ENCODE measurements at places on chromosomes 13 and 19.

DNA sequence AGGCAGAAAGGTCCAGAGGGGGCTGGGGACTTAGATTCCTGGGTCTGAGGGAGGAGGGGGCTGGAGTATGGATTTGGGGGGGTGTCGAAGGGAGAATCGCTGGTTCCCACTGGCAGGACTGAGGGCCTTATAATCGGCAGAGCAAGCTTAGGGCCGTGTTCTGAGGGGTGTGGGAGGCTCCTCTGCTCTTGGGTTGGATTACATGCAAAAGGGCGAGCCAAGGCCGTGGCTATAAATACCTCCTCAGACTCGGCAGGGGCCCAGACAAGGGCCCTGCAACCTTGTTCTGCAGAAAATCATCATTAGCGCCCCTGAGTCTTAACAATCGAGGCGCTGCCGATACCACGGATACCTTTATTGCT is 707 bp upstream of the MAMSTR start:
- no peak for DNase-seq

- no peak for DNase-seq
These were observed 46.2 kb downstream of the COLGALT1 start for GRCh38 chr19:17601683-17602082.

GRCh38 chr13:76725211-76725610 is 161.0 kb downstream of the KCTD12 start:
- DNase-seq = no peak

- no peak for DNase-seq
These were observed 1608.8 kb downstream of the OLFM4 start for GRCh38 chr13:54637366-54637765.

GRCh38 chr19:44111910-44112463 is 1.2 kb upstream of the ZNF225 start:
- no peak for DNase-seq

DNA sequence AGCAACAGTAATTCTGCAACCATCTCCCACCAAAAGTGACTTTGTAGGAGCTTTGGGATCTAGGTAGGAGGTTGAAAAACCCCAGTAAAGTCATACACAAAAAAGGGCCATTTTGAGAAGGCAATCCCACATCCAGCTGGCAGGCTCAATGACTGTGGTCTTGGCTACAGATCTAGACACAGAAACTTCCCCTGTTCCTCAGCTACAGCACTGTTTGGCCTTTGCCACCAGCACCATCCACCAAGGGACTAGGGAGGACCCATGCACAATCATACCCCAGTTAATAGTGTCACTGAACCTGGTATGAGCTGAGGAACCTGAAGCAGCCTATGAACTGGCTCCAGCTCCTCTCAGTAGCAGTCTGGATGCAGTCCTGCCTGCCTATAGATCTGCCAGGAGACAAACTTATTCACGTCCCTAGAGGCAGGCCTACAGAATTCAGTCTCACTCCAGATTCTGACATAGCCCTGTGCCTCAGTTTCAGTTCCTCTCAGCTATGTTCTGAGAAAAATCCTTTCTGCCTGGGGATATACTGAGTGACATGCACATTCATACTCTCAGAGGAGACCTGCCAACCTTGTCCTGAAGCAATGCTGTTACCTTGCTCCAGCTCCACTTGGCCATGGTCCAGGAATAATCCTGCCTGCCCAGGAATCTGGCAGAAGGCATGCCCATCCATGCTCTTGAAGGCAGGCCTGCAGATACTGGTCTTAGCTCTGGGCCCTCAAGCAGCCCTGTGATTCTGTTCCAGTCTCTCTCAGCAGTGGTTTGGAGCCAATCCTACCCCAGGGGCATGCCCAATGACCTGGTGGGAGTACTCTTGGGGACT is 2048.3 kb upstream of the PCDH20 start:
- DNase-seq = no peak

DNA sequence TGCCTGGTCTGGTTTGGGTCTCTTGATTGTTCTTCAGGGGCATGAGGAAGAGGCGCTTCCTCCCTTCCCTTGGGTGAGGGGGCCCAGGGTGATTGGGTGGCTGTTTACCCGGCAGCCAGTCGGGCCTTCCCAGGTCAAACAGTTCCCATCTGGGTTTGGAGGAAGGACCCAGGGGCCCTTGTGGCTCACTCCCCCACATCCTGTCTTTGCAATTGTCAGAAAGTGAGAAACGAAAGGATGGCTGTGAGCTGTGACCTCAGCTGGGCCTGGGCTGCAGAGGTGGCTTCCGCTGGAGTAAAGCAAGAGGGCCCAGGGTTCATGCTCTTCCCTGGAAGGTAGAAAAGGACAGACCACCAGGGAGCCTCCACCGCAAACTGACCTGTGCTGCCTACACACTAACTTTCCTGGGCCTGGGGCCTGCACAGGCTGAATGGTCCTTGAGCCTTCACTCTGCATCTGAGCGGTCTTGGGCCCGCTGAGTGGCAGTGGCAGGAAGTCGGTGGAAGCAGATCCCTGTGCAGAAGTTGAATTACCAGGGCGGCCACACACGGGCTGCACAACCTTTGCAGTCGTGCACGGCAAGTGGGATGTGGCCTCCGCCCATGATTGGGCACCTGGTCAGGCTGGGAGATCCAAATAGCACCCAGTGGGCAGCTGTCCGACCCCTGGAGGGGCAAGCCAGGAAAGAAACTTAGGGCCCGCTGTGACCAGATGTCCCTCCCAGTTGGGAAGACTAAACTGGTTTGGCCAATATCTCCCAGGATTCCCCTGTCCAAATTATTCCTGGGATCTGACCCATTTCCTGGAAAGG is 5.3 kb upstream of the CD79A start:
- DNase-seq = peak; percentile 46

DNA sequence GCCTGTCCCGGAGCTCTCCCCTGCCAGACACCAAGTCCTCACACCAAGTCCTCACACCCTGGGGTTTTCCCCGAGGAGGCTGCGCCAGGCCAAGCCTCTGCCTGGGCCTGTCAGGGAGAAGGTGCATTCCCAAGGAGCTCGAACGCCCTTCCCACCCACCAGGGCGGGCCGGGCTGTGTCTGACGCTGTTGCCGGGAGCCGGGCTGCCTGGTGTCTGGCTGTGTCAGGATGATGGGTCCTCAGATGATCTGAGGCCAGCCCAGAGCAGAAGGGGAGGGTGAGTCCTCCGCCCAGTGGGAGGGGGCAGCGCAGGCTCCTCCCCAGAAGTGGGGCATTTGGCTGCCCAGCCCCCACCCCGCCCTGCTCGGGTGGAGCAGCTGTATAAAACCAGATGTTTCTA is 2.3 kb upstream of the HAS1 start:
- no peak for DNase-seq

GRCh38 chr13:51549050-51549449 is 35.2 kb upstream of the WDFY2 start:
- no peak for DNase-seq

GRCh38 chr13:44318161-44318560 is 55.5 kb upstream of the SERP2 start:
- DNase-seq = no peak

DNA sequence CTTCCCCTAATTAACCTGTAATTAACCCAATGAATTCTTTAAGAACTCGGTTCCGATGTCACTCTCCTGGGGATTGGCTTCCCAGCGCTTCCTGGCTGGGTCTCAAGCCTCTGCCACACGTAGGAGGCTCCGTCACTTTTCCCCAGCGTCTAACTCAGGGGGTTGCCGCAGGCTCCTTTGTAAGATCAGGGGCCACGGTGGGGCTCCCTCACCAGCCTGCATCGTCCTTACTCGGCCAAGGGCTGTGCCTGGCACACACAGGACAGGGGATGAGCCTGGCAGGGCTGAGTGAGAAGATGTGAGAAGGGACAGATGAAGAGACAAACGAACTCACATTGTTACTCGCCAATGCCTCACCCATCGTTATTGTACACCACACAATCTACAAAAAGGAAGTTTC is 20.9 kb upstream of the ATP11A start:
- no peak for DNase-seq

DNA sequence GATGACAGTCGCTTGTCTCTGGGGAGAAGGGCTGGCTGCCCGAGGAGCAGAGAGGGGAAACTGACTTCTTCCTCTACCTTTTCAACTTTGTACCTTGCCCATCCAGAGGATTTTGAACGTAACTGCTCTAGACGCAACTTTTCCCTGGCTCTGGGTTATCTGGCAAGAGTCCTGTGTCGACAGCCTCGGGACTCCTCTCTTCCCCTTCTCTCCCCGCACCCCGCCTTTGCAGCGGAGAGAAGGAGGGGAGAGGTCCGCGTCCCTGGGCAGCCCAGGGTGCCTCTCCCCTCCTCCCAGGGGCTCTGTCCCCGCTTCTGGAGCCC is 574 bp downstream of the SH3GL1 start:
- no peak for DNase-seq

DNA sequence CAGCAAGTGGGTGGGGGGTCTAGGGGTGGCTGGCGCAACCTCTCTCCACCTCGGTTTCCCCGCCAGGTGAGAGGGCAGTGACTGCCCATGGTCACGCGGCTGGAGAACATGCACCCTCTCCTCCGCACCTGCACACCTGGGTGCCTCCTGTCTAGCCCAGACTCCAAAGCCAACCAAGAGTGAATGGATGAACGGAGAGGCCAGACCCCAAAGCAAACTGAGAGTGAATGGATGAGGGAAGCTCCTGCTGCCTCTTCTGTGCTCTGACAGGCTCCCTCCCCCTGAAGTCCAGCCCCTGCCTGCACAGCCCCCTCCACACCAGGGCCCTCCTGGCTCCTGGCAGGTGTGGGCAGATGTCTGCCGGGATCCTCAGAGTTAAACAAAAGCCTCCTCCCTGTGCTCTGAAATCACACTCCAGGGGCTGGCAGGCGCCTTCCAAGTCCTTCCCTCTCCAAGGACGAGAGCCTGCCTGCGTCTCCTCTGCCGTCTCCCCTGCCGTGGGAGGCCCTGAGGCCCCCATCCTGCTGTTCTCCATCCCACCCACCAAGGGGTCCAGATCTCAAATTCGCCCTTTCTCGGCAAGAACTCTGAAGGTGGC is 2.2 kb downstream of the SBNO2 start:
- DNase-seq = no peak

DNA sequence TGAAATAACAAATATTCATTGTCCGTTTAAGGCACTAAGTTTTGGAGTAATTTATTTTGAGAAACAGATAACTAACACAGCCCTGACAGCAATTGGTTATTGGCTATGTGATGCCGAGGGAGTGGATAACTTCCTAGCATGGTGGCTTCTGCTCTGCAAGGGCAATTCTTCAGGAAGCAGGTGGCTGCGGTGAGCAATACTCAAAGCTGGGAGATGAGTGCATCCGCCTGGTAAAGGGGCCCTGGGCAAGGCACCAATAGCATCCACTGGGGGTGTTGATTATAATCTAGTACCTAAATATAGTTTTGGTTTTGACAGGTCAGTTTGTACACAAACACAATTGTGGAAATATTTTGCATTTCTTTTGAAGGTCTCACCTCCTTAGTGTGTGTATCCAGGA is 41.0 kb downstream of the CCDC70 start:
- no peak for DNase-seq

DNA sequence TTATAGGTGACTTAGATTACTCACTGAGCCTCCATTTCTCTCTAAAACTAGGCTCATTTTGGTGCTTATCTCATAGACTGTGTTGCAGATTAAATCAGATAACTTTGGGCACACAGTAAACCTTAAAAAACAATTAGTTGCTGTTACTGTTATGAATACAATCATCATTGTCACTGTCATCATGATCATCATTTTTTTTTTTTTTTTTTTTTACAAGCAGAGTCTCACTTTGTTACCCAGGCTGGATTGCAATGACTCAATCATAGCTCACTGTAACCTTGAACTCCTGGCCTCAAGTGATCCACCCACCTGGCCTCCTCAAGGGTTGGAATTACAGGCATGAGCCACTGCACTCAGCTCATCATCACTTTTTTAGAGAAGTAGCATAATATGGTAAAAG is 60.0 kb downstream of the VWA8 start:
- DNase-seq = no peak

DNA sequence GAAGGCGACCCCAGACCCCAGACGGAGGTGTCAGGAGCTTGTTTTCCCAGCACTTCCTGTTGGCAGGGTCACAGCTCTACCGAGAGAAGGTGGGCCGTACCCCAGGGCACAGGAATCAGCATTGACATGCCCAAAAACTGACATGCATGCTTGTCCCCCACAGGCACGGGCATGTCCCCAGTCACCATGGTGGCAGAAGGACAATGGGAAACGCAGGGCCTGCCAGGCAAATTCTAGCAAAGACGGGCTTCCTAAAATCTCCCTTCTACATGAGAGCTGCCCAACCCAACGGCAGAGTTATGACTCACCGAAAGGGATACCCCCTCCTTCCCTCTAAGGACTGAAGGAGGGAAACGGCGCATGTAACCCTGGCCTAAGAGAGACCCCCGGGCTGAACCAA is 18.5 kb downstream of the TSHZ3 start:
- DNase-seq = no peak

DNA sequence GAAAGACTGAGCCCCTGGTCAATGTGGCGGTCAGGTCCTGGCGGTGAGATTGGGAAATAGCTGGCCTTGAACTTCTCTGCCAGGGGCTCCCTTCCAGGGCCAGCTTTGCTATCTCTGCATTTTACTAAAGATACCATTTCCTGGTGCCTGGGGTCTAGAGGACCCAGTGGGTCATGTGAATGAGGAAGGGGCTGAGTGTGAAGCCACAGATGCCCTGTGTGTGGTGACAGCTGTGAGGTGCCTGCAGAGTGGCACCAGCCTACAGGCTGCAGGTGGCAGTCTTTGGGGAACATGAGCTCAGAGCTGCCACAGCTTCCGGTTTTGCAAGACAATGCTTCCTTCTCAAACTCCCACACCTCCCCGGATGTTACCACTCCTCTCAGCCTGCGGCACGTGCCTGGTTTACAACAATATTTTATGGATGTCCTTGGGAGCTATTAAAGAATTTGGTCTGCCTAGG is 5.2 kb upstream of the MLNR start:
- DNase-seq = peak; percentile 9

- DNase-seq = no peak
These were observed 61.0 kb upstream of the F7 start for GRCh38 chr13:113044391-113045114.

DNA sequence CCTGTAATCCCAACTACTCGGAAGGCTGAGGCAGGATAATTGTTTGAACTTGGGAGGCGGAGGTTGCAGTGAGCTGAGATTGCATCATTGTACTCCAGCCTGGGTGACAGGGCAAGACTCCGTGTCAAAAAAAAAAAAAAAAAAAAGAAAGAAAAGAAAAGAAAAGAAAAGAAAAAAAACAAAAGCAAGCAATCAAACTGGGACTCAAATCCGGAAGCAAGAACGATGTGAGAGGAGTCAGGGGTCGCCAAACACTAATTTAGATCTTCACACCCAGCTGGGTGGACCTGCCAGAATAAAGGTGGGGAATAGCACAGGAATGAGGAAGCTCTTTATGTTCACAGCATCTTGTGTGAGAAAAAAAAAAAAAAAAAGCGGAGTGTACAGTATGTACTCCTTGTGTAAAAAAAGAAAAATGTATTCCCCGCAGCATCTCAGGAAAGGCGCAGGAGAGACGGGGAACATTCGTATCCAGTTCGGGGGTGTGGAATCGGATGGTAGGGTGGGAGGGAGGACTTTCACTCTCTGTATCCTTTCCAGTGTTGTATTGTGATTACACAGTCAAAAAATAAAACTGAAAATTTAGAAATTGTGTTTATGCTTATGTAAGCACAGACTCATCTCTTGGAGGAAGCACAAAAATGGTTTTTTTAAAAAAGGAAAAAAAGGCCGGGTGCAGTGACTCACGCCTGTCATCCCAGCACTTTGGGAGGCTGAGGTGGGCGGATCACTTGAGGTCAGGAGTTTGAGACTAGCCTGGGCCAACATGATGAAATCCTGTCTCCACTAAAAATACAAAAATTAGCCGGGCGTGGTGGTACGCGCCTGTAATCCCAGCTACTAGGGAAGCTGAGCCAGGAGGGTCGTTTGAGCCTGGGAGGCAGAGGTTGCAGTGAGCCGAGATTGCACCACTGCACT is 7.6 kb downstream of the DNAJB1 start:
- no peak for DNase-seq
